ENCODE measurements at places on chromosomes 6 and 20. TPM values are rescaled to one million over a fixed set of nuclear protein-coding genes. Genes with fewer than 3 reads are reported as not detected.

Gene OPN5
- total RNA-seq: not detected

Gene ZFP57
- total RNA-seq: not detected

Gene SLC2A10
- not detected for total RNA-seq

Gene RREB1
- 34.7 TPM for total RNA-seq

Gene GNAS-AS1
- total RNA-seq: not detected

Gene TP53TG5
- not detected for total RNA-seq

Gene OR2J3
- total RNA-seq: not detected

Gene POU5F1
- not detected for total RNA-seq

GRCh38 chr6:14877758-14878157 is 368.1 kb upstream of the JARID2 start:
- no peak for DNase-seq
- H3K4me3 ChIP-seq: peak overlapping the region; percentile 79
- no peaks in the 10 kb centered on the region for H3K36me3 ChIP-seq
- H3K27ac ChIP-seq: peak overlapping the region; percentile 94
- H3K27me3 ChIP-seq: no peaks in the 10 kb centered on the region

DNA sequence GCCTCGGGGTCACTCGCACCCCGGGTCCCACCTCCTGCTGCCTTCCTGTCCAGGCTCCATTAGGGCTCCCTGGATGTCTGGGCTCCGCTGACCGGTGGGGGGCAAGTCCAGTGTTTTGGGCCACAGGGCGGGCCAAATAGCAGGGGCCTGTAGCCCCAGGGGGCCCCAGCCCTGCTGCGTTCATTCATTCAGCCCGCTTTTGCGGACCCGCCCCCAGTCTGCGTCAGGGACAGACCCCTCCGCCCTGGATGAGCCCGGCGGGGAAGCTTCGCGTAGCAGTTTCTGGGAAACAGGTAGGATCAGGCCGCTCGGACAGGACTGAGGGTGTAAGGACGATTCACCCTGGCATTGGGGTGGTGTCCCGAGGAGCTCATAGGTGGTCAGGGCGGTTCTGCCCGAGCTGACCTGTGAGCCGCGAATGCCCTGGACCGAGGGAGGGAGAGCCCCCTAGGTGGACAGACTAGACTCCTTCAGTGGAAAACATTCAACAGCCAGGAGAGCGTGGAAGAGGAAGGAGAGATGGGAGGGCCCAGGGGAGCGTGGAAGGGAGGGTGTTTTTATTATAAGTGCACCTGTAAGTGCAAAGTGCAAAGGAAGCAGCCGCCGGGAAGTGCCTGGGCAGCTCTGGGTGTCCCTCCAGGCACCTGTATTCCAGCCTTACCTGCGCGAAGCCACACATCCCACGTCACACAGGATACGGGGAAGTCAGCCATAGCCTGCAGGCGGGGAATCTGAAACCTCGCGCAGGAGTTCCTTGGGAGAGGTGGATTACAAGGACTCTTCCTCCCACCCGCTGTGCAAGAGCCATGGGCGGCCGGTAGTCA is 662 bp downstream of the ENTPD6 start:
- peaks cover 3% of the 10 kb centered on the region for H3K27me3 ChIP-seq
- no peaks in the 10 kb centered on the region for H3K36me3 ChIP-seq
- peak overlapping the region; percentile 94 for H3K4me3 ChIP-seq

- H3K27me3 ChIP-seq: no peaks in the 10 kb centered on the region
- DNase-seq: no peak
- H3K36me3 ChIP-seq: no peaks in the 10 kb centered on the region
- no peak overlapping the region for H3K4me3 ChIP-seq
- no peaks in the 10 kb centered on the region for H3K4me1 ChIP-seq
Measured at GRCh38 chr6:114564302-114564933, 221.6 kb upstream of the HS3ST5 start.

DNA sequence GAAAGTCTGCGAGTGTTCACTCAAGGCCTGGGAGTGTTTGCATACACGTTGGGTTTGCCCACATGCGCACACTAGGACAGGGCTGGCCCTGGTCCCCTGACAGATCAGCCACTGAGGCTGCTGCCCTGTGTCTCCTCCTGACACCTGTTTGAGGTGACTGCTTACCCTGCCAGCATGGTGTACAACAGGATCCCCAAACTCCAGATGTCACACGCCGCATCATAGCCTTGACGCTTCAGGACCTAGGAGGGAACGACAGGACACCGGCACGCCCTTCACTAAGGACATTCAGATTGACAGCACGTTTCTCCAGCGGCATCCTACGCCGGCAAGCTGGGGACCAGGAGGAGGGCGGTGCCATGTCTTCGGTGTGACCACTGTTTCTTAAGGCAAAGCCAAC is 37.0 kb upstream of the MPC1 start:
- peaks cover 52% of the 10 kb centered on the region for H3K4me1 ChIP-seq
- H3K4me3 ChIP-seq: peak overlapping the region; percentile 60
- H3K27me3 ChIP-seq: no peaks in the 10 kb centered on the region
- DNase-seq: no peak
- H3K27ac ChIP-seq: peak overlapping the region; percentile 89
- H3K36me3 ChIP-seq: peaks cover 10% of the 10 kb centered on the region

- H3K4me1 ChIP-seq: no peaks in the 10 kb centered on the region
- DNase-seq: no peak
- H3K27me3 ChIP-seq: peaks cover 12% of the 10 kb centered on the region
- no peak overlapping the region for H3K4me3 ChIP-seq
Measured at GRCh38 chr6:160742090-160742489, 40.0 kb downstream of the PLG start.

GRCh38 chr6:152696522-152696921 is 1.2 kb upstream of the MYCT1 start:
- H3K27me3 ChIP-seq: peaks cover 13% of the 10 kb centered on the region
- no peaks in the 10 kb centered on the region for H3K36me3 ChIP-seq
- H3K4me3 ChIP-seq: no peak overlapping the region
- no peak overlapping the region for H3K27ac ChIP-seq
- no peaks in the 10 kb centered on the region for H3K4me1 ChIP-seq
- DNase-seq: no peak

- H3K4me3 ChIP-seq: no peak overlapping the region
- H3K4me1 ChIP-seq: peaks cover 6% of the 10 kb centered on the region
- H3K27me3 ChIP-seq: no peaks in the 10 kb centered on the region
- no peak for DNase-seq
Measured at GRCh38 chr6:5205035-5205507, 55.7 kb downstream of the LYRM4 start.

DNA sequence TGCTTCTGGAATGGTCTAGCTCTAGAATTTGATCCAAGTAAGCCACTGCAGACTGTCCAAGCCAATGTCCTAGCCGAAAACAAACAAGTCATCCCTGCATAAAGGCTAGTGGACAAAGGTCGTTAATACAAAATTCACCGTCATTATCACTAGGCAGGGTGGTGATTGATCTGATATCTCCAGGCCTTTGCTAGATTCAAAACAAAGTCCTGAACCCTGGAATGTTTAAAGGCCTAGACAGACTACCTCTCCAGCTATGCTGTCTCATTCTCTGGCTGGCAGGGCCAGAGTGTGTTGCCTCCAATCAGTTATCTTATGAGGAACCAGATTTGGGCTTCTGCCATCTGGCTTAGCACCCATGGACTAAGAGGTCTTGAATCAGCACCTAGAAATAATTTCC is 38.3 kb downstream of the MAP7 start:
- H3K4me1 ChIP-seq: peaks cover 5% of the 10 kb centered on the region
- H3K27ac ChIP-seq: no peak overlapping the region
- DNase-seq: no peak
- H3K36me3 ChIP-seq: peaks cover 3% of the 10 kb centered on the region
- no peak overlapping the region for H3K4me3 ChIP-seq

GRCh38 chr6:4603291-4603690 is 172.9 kb upstream of the CDYL start:
- no peak overlapping the region for H3K27ac ChIP-seq
- H3K36me3 ChIP-seq: no peaks in the 10 kb centered on the region
- DNase-seq: no peak
- H3K27me3 ChIP-seq: peaks cover 36% of the 10 kb centered on the region
- no peak overlapping the region for H3K4me3 ChIP-seq

DNA sequence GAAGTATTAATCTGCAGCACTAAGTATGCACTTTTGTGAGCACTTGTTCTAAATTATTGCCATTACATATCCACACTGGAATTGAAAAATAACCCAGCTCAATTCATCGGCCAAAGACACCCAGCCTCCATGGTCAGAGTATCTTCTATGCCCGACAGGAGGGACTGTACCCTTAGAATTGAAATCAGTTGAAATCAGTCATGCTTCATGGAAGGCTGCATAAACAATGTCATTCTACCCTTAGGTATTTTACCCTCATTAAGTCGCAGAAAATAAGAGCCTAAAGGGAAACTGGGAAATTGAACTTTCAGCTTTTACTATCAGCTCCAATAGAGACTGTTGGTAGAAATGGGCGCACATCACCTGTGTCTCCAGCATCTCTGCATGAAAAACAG is 2.9 kb upstream of the RAMACL start:
- no peaks in the 10 kb centered on the region for H3K36me3 ChIP-seq
- DNase-seq: no peak
- peaks cover 5% of the 10 kb centered on the region for H3K27me3 ChIP-seq
- no peak overlapping the region for H3K4me3 ChIP-seq
- H3K27ac ChIP-seq: peak overlapping the region; percentile 65

DNA sequence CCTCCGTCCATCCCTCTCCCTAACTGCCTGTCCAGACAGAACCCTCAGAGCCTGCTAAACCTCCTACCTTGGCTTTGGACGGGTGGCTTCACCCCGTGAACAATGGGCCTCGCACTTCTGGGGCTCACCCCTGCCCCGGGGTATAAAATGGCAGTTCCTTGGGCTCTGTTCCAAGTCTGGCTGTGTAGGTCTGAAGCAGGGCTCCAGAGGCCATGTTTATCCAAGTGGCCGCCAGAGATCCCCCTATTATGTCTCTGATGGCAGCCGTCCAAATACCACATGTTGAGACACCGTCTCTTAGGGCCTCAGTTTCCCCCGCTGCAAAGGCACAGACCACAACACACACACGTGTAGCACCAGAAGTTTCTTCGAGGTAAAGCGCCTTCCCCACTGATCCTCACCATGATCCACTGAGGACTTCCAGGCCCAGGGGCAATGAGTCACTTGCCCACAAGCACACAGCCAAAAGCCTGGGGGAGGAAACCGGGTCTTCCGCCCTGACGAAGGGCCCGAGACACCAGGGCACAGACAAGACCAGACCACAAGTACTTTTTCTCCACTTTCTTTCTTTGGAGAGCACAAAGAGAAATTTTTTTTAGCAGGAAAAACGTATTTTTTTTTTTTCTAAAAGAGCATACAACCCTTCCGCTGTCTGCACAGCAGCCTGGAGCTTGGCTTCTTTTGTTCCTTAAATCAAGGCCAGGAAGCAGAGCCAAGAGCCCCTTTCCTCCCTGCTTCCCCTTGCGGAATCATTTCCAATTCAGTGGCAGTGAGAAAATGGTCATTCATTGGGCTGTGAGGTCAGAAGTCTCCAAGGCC is 11.8 kb downstream of the CPNE5 start:
- no peaks in the 10 kb centered on the region for H3K36me3 ChIP-seq
- no peak overlapping the region for H3K27ac ChIP-seq
- H3K27me3 ChIP-seq: peaks cover 30% of the 10 kb centered on the region
- no peak for DNase-seq

DNA sequence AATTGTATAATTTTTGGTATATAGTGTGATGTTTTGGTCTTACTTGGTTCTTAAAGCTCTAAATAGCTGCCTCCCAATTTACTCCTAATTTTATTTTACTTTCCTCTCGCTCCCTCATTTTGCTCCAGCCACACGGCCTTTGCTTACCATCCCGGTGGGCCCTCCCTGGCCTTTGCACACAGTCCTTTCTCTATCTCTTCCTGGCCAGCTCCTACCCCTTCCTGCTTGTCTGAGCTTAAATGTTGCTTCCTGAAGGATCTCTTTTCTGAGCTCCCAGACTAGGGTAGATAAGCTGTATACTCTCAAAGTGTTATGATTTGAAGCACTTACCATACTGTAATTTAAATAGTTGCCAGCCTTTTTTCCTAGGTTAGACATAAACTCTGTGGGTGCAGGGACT is 121.7 kb downstream of the UTRN start:
- no peak for DNase-seq
- no peaks in the 10 kb centered on the region for H3K27me3 ChIP-seq
- no peaks in the 10 kb centered on the region for H3K36me3 ChIP-seq
- H3K4me1 ChIP-seq: peaks cover 40% of the 10 kb centered on the region
- no peak overlapping the region for H3K4me3 ChIP-seq

DNA sequence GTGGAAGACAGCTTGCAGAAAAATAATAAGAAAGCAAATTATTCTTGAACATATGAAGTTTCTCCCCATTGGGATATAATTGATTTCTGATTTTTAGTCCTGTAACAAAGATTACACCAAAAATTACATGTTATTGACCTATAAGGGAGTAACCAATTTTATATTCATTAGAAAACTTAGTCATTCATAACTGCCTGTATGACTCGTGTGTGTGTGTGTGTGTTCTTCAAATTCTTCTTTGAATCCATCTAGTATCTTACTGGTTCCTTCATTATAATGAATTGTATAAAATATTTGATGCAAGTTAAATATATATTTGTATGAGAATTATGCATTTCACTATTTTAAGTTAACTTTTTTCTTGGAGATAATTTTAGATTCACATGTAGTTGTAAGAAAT is 310.4 kb downstream of the HAO1 start:
- no peak for DNase-seq
- no peaks in the 10 kb centered on the region for H3K27me3 ChIP-seq
- no peak overlapping the region for H3K4me3 ChIP-seq
- no peaks in the 10 kb centered on the region for H3K4me1 ChIP-seq
- no peak overlapping the region for H3K27ac ChIP-seq
- H3K36me3 ChIP-seq: no peaks in the 10 kb centered on the region

- no peaks in the 10 kb centered on the region for H3K36me3 ChIP-seq
- no peak overlapping the region for H3K4me3 ChIP-seq
- H3K4me1 ChIP-seq: no peaks in the 10 kb centered on the region
- no peaks in the 10 kb centered on the region for H3K27me3 ChIP-seq
- no peak overlapping the region for H3K27ac ChIP-seq
Measured at GRCh38 chr6:77332915-77333623, 130.2 kb downstream of the HTR1B start.

GRCh38 chr6:151390851-151391470 is 398 bp downstream of the ZBTB2 start:
- H3K36me3 ChIP-seq: no peaks in the 10 kb centered on the region
- peak overlapping the region; percentile 98 for H3K4me3 ChIP-seq
- peak; percentile 79 for DNase-seq
- H3K27me3 ChIP-seq: no peaks in the 10 kb centered on the region
- H3K4me1 ChIP-seq: peaks cover 37% of the 10 kb centered on the region
- H3K27ac ChIP-seq: peak overlapping the region; percentile 97

GRCh38 chr20:46400253-46400652 is 6.2 kb downstream of the ELMO2 start:
- peaks cover 62% of the 10 kb centered on the region for H3K4me1 ChIP-seq
- no peaks in the 10 kb centered on the region for H3K36me3 ChIP-seq
- no peak for DNase-seq
- H3K27me3 ChIP-seq: no peaks in the 10 kb centered on the region

- H3K36me3 ChIP-seq: no peaks in the 10 kb centered on the region
- peaks cover 10% of the 10 kb centered on the region for H3K4me1 ChIP-seq
- no peak for DNase-seq
- no peak overlapping the region for H3K27ac ChIP-seq
- peaks cover 50% of the 10 kb centered on the region for H3K27me3 ChIP-seq
Measured at GRCh38 chr6:110414669-110415068, 706 bp downstream of the DDO start.

- H3K4me1 ChIP-seq: no peaks in the 10 kb centered on the region
- no peak overlapping the region for H3K27ac ChIP-seq
- no peak for DNase-seq
- no peaks in the 10 kb centered on the region for H3K27me3 ChIP-seq
- H3K4me3 ChIP-seq: no peak overlapping the region
- no peaks in the 10 kb centered on the region for H3K36me3 ChIP-seq
Measured at GRCh38 chr6:139051396-139052060, 23.0 kb downstream of the ABRACL start.

All from T-helper 17 cell (primary cell).